ENCODE measurements at places on chromosomes 1 and 21.
A peak's percentile ranks its signal among the peaks of the same experiment; 100 is the strongest.

DNA sequence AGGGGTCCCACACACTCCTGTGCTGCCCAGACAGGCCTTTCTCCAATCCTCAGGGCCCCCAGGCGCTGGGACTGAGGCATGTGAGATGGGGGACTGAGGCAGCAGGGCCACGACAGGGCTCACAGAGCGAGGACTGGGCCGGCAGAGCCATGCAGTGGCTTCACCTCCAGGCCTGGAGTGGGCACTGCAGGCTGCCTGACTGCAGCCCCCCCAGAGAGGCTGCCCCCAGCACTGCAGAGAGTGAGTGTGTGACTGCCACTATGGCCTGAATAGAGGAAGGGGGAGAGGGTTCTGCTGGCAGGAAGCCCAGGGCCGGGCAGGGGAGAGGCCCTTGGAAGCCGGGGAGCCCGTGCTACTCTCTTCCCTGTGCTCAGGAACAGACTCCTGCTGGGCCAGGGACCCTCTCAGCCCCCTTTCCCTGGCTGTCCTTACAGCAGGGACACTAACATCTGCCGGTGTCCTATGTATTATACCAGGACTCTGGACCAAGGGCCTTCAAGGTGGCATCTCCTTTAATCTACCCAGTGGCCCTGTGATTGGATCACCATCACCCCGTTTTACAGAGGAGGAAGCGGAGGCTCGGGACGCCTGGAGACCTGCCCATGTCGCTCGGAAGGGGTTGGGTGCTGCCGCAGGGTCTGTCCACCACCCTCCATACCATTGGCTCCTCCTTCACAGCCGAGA lies 20.2 kb upstream of the PLEKHG5 start:
- no peak for DNase-seq

DNA sequence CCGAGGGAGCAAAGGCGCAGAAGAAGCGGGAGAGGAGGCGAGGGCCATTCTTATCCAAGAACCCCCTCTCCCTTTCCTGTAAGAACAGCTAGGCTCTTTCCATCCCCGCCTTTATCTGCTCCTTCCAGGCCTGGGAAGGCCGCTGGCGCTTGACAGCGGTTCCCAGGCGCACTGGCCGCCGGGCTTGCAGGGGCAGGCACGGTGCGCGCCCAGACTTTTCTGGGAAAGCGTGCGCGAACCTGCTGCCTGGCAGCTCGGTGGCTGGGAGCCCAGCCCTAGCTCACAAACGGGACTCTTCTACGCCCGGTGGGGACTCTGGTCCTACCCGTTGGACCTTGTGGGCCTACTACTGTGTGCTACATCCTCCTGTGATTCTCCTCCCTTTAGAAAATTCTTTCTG lies 8.8 kb upstream of the IFNLR1 start:
- DNase-seq, result no peak

- DNase-seq, result peak; percentile 29
These were observed 180.3 kb downstream of the DISC1 start for GRCh38 chr1:231806623-231807495.

DNA sequence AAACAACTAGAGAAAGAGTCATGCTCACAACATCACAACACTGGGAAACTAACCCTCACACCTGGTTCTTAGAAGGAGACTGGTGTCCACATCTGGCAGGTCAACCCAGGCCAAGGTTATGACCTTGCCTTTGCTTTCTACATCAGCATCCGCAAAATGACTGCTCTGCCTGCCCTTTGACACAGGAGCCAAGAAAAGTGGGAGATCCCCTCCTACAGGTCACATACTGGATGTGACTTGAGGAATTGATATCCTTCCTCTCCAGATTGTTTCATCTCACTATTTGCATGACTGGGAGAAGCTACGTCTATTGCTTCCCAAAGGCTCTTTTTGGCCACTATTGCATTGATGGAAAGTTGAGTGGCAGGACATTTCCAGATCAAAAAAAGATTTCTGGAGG lies 115.5 kb downstream of the MIS18A start:
- DNase-seq, result no peak

DNA sequence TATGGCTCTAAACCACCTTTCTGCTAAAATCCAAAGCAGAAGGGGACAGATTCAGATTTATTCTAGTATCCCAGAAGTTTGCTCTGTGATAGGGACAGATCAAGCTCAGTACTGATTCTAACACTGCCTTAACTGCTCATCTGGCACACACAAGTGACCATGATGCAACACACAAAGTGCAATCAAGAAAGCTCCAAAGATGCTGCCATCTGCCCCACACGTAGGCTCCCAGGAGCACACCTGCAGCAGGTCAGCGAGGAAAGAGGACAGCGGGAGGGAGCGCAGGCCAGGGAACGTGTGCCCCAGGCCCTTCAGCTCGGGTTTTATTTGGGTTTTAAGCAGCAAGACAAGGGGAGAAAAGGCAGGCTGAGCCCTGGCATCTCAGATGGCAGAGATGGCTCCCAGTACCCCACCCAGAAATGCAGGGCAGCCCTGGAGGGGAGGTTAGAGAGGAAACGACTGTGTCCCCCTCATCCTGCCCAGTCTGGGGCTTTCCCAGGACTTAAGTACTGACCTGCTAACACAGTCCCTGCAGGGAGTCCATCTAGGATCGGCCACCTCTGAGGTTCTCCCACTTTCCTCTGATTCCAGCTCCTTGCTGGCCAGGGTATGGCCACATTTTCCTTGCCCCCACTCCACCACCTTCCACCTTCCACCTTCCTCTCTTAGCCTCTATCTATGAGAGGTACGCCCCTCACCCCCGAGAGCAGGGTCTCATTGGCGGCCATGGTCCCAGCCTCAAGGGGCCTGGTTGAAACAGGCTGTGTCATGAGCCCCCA lies 1.2 kb downstream of the TRIM11 start:
- no peak for DNase-seq

DNA sequence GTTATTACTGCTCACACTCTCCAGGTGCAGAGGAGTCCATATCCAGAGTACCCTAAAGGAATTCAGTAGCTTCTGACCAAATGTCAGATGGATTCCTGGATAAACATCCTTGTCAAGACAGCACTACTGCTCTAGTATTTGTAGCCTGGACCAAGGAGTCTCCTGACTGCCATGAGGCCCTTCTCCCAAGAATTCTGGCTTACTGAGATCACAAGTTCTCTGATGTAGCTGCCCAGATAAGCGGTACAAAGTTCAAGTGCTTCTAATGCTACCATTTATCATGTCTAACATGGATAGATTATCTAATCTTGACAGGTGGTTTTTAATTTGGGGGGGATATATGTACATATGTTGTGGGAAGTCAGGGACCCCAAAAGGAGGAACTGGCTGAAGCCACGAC lies 196.6 kb upstream of the HMCN1 start:
- DNase-seq, result no peak

GRCh38 chr1:203084588-203085527 lies 954 bp downstream of the MYOG start:
- DNase-seq, result no peak

GRCh38 chr1:6279066-6279465 lies 18.2 kb upstream of the GPR153 start:
- no peak for DNase-seq

DNA sequence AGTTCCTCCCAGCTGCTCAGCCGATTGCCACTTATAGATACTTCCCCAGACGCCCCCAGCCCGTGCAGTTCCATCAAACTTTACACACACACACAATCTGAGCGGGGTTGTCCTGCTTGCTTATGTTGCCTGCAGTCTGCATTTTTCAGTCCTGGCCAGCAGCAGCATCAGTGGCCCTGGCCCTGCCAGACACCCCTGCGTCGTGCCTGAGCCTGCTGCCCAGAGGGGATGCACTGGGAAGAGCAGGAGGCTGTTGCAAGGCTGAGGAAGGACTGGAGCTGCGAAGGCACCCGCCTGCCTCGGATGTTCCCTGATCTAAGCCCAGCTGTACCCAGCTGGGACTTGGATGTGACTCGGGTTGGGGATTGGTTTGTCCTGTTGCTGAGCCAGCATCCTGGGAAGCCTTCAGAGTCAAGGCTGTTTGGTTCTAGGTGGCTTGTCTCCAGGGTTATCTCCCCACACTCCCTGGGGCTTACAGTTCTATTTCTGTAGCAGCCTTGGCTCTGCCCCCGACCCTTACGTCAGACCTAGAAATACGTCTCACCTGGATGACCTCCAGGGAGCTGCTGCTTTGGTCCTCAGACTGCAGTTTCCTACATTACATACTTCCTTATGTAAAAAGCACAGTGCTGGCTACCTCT lies 42.3 kb downstream of the MAN1C1 start:
- no peak for DNase-seq

Data from progenitor cell of endocrine pancreas (in vitro differentiated cells).